ENCODE measurements at places on chromosomes 1 and 21. TPM values are rescaled to one million over a fixed set of nuclear protein-coding genes. Genes with fewer than 3 reads are reported as not detected.
A peak's percentile ranks its signal among the peaks of the same experiment; 100 is the strongest.

The ADAMTS4 gene
- total RNA-seq, result 0.86 TPM

The ARHGEF16 gene
- total RNA-seq, result 0.35 TPM

The PCSK9 gene
- total RNA-seq, result not detected

The SDC3 gene
- 0.15 TPM for total RNA-seq

The OR2T29 gene
- total RNA-seq, result not detected

The ICOSLG gene
- 16.7 TPM for total RNA-seq

The PLA2G2D gene
- not detected for total RNA-seq

The OLFML3 gene
- 1.2 TPM for total RNA-seq

The ATP6V0B gene
- 67.7 TPM for total RNA-seq

The MTOR gene
- 45.1 TPM for total RNA-seq

- DNase-seq, result no peak
Observed at GRCh38 chr1:221715321-221716169, 26.3 kb downstream of the DUSP10 start.

DNA sequence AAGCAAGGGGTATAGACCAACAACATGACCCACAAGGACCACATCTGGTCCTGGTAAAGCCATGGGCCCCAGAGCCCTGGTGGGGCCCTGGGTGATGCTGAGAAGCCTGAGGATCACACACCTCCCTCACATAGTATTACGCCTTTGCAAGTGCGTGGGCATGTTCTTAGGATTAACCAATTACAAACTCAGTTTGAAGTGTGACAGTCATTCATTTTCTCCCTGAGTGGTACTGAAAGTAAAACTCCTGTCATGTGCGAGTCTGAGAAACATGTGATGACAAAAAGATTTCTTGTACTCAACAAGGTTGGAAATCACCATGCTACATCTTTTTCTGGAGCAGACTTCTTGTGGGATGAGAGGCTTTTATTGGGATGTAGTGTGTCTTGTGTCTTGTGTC is 315.3 kb upstream of the DUSP10 start:
- DNase-seq, result no peak

DNA sequence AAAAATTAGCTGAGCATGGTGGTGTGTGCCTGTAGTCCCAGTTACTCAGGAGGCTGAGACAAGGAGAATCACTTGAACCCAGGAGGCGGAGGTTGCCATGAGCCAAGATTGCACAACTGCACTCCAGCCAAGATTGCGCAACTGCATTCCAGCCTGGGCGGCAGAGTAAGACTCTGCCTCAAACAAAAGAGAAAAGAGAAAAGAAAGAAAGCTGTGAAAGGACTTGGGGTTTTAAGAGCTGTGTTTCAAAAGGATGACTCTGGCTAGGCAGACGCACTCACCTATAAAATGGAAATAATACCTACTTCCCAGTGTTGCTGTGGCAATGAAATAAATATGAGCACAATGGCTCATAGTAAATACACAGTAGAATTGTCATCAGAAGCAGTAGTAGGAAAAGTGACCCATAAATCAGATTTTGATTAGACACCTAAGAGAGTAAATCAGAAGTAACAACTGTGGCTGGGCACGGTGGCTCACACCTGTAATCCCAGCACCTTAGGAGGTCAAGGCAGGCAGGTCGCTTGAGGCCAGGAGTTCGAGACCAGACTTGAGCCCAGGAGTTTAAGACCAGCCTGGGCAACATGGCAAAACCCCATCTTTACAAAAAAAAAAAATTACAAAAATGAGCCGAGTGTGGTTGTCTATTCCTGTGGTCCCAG is 45.9 kb upstream of the PUM1 start:
- DNase-seq, result no peak

DNA sequence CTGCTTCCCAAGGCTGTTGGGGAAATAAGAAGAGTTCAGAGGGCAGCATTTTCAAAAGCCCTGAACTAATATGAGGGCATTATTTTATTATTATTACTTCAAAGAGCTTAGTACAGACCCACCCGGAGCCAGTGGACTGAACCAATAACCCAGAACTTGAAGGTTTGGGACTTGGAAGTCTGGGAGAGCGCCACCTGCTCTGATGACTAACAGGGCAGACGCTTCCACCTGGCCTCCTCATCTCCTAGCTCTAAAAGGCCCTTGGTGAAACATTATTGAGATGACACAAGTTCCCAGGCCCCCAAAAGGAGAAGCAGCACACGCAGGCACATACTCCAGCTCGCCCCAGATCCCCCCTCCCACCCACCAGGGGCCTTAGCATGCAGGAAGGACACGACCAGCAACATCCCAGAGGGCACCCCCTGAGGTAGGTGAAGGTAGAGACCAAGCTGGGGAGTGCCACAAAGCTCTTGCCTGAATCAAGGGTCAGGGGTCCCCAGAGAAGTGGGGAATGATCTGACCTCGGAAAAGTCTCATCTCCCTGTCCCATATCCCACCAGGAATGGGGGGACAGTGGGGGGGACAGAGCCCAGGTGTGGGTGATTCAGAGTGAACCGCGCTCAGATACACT is 1.3 kb downstream of the DLGAP3 start:
- DNase-seq, result no peak

DNA sequence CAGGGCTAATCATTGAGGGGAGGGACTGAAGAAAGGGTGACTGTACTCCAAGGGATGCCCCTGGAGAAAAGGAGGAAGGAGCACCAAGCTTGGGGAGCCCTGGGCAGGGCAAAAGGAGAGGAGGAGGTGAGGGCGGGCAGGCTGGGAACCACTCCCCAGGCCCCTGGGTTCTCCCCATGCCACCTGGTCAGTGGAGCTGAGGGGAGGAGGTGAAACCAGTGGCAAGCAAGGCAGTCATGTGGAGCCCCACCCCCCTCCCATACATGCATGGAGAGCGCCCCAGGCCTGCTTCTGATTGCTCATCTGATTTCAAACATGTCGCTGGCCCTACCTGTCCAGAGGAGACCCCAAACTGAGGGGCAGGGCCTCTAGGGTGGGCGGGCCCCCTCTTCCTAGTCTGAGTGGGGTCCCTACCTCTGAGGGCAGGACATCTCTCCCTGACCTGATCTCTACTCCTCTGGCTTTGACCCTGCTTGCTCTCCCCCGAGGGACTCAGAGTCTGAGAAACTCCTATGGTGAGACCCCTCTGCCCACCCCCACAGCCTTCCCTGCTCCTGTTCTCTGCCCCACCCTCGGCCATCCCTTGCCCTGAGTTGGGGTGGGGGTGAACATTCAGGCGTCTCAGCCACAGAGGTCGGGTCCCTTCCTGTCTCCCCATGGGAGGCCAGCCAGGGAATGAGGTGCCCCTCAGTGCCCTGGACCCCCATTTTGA is 18.6 kb downstream of the INSRR start:
- DNase-seq, result no peak

DNA sequence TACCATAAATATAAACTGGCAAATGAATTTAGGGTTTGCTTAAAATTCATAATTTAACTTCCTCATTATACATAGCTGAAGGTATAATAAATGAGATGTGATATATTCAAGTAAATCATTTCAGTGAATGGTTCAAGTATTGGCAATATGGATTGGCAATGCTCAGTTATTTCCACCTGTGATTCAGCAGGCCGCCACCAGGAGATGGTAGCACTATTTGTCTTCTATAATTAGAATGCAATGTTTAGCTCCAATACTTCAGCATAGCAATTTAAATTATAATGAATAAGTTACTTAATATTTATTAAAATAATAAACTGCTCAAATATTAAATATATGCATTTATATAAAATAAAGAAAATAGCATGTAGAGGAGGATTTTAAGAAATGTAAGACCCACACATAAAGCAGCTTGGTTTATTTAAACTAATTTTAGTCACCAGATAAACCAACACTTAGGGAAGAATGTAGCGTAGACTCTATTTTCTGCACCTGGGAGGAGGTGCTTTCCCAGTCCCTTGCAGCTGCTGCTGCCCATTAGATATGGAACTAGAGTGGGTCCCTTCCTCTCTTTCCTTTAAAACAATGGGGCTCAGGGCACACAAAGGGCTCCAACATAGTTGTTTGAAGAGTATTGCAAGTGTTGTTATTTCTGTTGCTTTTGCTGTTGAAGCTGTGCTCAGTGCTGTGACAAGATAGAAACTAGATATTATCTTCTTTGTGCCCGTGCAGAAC is 62.1 kb downstream of the PLPPR4 start:
- DNase-seq, result no peak

GRCh38 chr1:34532113-34532512 is 222.7 kb upstream of the GJB5 start:
- no peak for DNase-seq

- DNase-seq, result no peak
Observed at GRCh38 chr1:220803401-220804201, 16.9 kb downstream of the MTARC1 start.

GRCh38 chr1:65172936-65173690 is 25.1 kb downstream of the AK4 start:
- DNase-seq, result no peak

GRCh38 chr1:63902844-63903589 is 129.2 kb downstream of the ROR1 start:
- no peak for DNase-seq

GRCh38 chr1:145999321-146000024 is 3.1 kb upstream of the TXNIP start:
- DNase-seq, result peak; percentile 41

All from T-cell (primary cell).